ENCODE measurements at places on chromosomes 4 and X.

DNA sequence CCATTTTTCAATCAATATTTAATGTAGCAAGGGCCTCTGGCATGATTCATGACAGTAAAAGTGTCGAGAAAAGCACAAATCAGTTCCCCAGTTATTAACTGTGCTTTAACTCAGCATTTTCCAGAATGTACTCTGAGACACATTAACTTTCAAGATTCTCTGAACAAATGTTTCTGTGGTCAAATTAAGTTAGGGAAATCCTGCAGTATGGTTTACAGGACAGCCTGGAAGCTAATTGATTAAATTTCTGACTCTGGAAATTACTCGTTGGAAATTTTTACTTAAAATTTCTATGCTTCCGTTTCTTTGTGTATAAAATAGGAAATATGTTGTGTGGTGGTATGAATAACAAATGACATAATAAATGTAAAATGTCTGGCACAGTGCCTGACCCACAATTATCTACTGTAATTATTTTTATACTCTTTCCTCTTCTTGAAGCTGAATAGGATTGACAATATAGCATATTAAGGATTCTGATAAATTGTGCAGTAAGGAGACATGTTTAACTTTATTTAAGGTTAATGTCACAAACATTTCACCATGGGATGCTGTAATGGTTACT lies 33.7 kb downstream of the STK32B start:
- DNase-seq: no peak

DNA sequence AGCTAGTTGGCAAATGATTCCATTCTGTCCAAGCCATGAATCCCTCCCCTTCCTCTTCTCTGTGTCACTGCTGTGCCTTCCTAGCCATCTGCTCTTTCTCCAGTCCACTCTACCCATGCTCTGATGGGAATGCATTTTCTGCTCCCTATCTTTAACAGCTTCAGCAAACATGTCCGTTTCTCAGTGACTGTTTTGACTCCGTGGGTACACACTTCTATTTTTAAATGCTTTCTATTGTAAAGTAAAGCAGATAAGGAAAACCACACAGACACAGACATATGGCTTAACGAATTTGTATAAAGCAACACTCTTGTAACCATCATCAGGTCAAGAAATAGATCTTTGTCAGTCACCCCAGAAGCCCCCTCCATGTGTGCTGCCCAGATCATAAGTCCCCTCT lies 72.4 kb upstream of the KLHL13 start:
- DNase-seq: no peak

GRCh38 chrX:133726211-133726630 lies 259.2 kb downstream of the GPC3 start:
- DNase-seq: peak; percentile 78

DNA sequence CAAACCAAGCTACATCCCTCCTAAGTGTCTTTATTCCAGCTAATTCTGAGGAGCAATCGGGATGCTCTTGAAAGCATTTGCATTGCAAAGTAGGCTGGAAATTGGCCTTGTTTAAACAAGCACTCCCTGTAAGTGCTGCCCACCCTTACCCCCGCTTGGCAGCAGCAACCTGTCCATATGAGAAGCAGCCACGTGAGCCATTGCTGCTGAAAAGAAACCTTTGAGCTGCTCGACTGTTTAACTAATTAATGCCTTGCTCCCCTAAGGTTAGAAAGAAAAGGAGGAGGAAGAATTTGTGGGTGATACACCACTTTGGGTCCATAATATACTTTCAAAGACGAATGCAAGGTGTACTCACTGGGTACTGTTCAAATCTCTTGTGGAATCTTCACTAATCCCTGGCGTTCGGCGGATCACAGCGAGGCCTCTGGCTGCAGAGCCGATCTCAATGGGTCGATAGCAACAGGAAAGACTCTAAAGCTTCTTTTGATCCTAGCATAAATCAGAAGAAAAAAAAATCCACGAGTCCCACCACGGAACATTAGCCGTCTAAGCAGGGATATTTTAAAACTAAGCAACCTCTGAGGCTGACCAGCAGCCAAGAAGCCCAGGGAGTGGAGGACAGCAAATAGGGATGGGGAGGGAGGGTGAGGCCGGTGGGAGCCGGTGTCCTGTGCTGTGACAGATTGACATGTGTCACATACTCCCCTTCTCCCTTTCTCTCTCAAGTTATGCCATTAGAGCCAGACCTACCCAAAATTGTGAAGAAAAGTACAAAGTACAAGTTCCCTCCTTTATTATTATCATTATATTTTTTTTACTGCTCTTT lies 37.2 kb upstream of the MGST2 start:
- DNase-seq: peak; percentile 89

GRCh38 chr4:125482822-125483221 lies 168.1 kb downstream of the FAT4 start:
- DNase-seq: no peak

GRCh38 chr4:48178931-48179330 lies 44.9 kb upstream of the TXK start:
- peak; percentile 14 for DNase-seq

DNA sequence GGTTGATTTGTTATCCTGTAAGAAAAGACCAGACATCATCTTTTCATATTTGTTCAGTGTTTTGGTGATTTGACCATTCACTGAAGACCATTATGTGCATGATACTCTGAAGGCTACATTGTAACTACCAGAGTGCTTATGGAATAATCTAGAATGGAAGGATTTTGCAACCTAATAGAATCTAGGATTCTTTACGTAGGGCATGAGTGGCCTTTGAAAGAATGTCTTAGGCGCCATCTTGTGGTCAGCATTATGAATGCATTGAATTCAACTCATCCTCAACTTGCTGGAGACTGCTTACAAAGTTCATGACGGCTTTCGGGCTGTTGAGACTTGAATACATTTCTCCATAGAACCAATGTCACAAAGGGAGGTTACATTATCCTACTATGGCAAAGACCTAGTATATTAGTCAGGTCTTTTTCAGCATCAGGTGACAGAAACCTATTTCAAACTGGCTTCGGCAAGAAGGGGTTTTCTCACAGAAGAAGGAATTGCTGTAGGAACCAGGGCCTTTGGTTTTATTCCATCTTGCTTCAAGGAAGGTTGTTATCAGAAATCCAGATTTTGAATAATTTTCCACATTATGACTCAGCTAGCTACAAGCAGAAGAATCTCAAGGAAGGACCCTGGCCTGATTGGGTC lies 104.1 kb downstream of the GPAT3 start:
- DNase-seq: no peak

- DNase-seq: no peak
Observed at GRCh38 chr4:143336781-143337599, at the start of gene GAB1. TSS of gene GAB1 (plus strand) at chr4:143336876. CDS start at chr4:143337189, 313 bp downstream.

Data from NCI-H1436 treated with DMSO at 0.1 percent for 48 hours (cell line).